ENCODE measurements at places on chromosomes 2 and 18. TPM values are rescaled to one million over a fixed set of nuclear protein-coding genes. Genes with fewer than 3 reads are reported as not detected.
A peak's percentile ranks its signal among the peaks of the same experiment; 100 is the strongest.

GRCh38 chr2:212428681-212429478, 109.7 kb downstream of the ERBB4 start:
- DNase-seq, result no peak

GRCh38 chr2:43008388-43008787, 216.0 kb upstream of the HAAO start:
- no peak for DNase-seq

DNA sequence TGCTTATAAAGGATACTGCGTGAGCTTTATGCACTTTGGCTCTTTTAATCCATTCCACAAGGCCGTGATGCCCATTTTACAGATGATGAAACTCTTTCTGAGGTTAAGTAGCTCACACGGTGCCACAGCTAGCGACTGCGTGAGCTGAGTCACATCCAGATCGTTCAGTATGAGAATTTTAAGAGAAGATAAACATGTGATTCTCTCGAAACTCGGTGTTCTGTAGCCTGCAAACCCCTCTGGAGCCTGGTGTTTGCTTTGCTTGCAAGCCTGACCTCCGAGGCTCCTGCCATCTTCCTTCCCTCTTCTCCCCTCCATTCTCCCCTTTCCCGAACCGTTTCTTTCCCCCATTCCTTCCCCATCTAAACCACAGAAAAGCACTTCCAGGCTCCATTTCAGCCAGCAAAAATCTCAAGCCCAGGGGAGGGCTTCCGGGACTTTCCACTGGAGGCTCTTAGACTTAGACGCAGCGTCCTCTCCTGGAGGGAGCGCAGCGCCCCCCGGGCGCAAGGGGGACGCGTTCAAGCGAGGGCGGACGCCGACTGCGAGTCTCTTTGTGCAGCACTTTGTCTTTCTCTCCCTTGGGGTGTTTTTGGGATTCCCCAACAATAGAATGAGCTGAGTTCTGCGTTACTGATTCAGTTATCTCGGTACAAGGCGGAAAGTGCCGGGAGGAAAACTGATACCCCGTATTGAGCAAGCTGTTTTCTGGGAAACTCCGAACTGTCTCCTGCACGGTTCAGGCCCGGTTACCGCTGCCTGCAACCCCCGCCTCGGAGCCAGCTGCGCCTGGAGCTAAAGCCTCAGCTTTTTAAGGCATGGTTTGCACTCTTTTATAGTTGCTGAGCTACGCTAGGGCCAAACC, 38.0 kb downstream of the CYP1B1 start:
- peak; percentile 44 for DNase-seq

GRCh38 chr2:28381225-28382180, 11.2 kb upstream of the FOSL2 start:
- DNase-seq, result no peak

DNA sequence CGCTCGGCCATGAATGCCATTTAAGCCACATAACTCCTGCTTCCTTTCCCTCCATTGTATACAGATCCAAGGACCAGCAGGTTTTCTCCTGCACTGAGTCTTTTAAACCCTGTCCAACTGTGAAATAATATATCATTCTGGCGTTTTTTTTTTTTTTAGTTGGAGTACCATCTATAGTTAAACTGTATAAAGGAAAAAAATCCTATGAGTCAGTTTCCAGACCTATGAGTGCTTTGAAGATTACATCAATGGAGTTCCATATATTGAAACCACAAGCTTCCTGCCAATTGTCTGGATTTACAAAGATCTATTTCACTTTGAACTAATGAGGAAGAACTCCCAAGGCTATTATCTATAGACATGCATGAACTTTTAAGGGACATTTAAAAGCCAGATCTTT, 2.4 kb upstream of the MALT1 start:
- DNase-seq, result no peak

DNA sequence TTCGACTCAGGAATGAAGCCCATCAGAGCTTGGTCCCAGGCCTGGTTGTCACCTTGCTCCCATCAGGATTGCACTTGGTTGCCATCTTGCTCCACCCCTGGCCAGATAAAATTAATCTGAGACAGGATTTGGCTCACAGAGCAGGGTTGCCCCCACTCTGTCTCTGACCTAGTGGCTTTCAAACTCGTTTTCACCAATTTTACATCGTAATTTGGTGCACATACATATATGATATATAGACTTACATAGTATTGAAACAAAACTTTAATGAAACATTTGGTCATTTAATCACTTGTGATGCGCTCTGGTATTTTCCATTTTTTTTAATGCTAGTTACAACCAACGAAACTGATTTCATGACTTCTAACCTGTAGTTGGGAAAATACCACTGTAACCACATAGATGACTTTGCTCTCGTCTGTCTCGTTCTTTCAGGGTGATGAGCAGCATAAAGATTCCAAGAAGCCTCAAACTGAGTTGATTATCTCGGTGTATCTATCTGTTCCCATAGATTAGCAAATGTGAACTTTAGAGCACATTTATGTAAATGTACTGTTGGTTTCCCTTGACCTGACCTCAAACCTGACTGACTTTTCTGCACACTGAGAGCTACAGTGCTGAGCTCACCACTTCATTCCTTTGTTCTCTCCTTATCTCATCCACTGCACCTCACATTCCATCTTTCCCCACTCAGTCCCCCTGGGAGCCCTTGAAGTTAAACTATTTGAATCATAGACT, 30.5 kb upstream of the PLB1 start:
- DNase-seq, result no peak

DNA sequence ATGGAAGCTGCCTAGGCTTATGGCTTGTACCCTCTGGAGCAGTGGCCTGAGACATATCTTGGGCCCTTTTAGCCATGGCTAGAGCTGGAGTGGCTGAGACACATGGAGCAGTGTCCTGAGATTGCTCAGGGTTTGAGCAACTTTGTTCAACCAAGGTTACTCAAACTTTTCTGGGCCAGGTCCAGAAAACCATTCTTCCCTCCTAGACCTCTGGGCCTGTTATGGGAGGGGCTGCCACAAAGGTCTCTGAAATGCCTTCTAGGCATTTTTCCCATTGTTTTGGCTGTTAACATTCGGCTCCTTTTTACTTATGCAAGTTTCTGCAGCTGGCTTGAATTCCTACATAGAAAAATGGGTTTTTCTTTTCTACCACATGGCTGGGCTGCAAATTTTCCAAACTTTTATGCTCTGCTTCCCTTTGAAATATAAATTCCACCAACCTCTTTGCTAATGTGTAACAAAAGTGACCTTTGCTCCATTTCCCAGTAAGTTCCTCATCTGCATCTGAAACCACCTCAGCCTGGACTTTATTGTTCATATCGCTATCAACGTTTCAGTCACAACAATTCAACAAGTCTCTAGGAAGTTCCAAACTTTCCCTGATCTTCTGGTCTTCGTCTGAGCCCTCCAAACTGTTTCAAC, 84.9 kb upstream of the MAP4K3 start:
- DNase-seq, result peak; percentile 49

DNA sequence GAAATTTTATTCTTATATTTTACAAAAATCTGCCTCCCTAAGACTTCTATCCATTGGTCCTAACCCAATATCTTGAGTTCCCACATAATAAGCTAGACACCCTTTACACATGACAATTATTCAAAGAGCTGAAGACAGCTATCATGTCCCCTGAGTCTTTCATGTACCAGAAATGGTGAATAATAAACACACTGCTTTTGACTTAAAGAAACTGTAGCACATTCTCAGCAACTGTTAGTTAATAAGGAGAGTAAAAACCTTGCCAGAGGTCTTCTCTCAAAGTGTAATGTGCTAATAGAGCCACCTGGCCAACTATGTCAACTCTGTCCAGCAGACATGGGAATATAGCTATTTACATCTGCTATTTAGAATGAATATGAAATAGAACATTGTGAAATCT, 109.7 kb upstream of the ARL5A start:
- no peak for DNase-seq

GRCh38 chr2:98282109-98282508, 64.1 kb upstream of the CNGA3 start:
- peak; percentile 71 for DNase-seq

DNA sequence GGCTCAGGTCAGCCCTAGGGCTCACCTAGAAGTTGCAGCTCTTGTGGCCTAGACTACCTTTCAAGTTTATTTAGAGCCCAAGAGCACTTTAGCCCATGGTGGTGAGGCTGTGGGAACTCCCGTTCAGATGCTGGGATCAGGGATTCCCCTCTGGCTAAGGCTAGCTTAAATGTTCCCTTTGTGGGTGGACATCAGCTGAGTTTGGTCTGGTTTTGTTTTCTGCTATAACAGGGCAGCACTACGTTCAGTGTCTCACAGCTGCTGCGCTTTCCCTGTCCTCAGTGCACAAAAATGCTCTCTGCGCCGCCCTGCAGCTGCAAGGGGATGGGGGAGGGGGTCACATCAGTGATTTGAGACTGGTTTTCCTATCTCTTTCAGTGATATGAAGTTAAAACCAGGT, 170.5 kb upstream of the KCNJ3 start:
- DNase-seq, result no peak

DNA sequence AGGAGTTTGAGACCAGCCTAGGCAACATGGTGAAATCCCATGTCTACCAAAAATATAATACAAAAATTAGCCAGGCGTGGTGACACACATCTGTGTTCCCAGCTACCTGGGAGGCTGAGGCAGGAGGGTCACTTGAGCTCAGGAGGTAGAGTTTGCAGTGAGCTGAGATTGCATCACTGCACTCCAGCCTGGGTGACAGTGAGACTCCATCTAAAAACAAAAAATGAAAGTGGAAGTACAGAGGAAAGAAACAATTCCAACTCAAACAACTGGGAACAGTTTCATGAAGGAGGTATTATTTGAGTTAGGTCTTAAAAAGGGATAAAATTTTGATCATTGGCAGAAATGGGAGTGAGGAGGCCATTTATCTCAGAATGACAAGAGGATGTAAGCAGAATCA, 6.3 kb upstream of the RAB1A start:
- no peak for DNase-seq

GRCh38 chr2:53235836-53236582, 531.6 kb upstream of the CHAC2 start:
- peak; percentile 84 for DNase-seq

DNA sequence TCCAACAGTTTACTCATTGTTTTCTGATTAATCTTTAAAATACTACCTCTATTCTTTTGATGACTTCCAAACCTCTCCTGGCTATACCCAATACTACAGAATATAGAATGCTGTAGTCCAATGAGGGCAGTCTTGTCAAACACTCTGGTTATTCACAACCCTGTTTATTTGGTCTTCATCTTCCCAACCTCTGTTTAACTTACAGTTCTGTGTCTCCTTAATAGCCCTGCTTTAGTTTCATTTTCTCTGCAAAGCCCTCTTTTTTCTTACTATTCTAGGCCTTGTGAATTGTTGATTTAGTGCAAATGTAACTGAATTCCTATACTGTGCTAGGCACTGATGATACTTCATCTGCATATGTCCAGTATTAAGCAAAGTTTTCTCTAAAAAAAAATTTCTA, 40.0 kb downstream of the ACVR2A start:
- no peak for DNase-seq

DNA sequence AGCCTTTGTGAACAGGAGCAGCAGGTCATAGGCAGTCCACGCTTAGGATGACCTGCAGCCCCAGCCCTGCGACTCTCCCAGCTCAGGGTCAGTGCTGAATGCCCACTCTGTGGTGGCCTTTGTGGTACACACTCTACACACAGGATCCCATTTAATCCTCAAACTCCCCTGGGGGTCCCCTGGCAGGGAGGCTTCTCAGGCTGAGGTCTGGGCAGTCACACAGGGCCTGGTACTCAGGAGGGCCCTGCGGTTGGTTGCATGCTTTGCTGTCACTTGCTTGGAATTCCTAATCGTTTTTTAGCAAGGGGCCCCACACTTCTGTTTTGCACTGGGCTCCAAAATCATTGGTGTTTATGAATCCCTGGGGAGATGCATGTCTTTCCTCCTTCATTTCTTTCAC, 113.0 kb downstream of the EML6 start:
- no peak for DNase-seq

The NAT8 gene
- 0.69 TPM for total RNA-seq

The OBSL1 gene
- total RNA-seq, result 20.8 TPM

The UGT1A8 gene
- total RNA-seq, result 0.35 TPM

The OTOS gene
- not detected for total RNA-seq

The GPR155 gene
- 3.3 TPM for total RNA-seq

The RAB11FIP5 gene
- 43.4 TPM for total RNA-seq

The CGREF1 gene
- 0.20 TPM for total RNA-seq

The UNC50 gene
- 42.5 TPM for total RNA-seq

The FAM136A gene
- 49.3 TPM for total RNA-seq

The HNRNPLL gene
- 18.9 TPM for total RNA-seq

Data from renal cortical epithelial cell (primary cell).